Stimulated activated CD4-positive, alpha-beta T cell treated with anti-CD3 and anti-CD28 coated beads, Interleukin-12 subunit alpha, Interleukin-12 subunit beta, amount 100 ng/mL, for 24 hours (primary cell): ENCODE measurements at places on chromosomes 4 and X.

- DNase-seq, result no peak
Observed at GRCh38 chr4:30728311-30728710, 8.1 kb downstream of the PCDH7 start.

GRCh38 chr4:155769090-155769489 lies 10.3 kb downstream of the GUCY1B1 start:
- DNase-seq, result no peak

DNA sequence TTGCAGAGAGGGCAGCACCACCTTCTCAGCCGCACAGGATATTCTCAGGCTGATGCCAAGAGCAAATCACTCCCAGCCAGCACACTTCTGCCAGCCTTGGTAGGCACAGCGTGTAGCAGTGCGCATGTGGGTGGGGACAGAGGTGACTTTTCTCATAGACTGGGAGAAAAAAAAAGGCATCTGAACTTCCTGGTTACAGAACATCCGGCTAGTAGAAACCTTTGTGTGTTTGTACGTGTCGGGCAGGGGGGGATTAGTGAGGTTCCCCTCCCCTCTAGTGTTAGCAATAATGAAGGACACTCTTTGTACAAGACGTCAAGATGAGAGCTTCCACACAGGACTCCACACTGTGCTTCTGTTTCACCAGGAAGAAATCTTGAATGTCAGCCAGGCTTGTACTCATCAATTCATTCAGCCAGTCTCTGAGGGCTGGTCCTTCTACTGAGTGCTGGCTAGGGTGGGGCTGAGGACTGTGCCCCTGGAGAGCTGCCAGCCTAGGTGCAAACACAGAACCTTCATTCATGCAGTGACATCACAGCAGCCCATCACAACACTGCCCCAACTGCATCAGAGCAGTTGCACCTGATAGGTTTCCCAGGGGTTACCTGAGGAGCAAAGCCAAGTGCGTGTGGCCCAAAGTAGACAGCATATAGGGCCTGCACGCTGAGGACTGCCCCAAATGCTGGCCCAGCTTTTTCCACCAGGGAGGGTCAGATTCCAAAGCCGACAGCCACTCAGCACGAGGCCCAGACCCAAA lies 34.7 kb downstream of the SLC25A5 start:
- DNase-seq, result no peak

DNA sequence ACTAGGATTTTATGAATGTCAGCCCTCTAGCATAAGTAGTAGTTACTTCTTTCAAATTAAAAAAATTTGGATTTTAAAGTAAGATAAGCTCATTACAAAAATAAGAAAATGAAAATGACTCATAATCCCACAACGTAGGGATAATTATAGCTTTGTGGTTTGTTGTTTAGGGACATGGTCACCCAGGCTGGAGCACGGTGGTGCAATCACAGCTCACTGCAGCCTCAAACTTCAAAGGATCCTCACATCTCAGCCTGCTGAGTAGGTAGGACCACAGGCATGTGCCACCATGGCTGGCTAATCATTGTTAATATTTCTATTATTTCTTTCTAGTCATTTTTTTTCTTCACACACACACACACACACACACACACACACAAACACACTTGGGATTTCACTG lies 57.6 kb downstream of the PLAC1 start:
- no peak for DNase-seq

- no peak for DNase-seq
Observed at GRCh38 chr4:38621028-38621684, 42.8 kb upstream of the KLF3 start.

- DNase-seq, result no peak
Observed at GRCh38 chr4:18021470-18021719, 160 bp downstream of the LCORL start.

- DNase-seq, result no peak
Observed at GRCh38 chr4:181264893-181265292, 978.3 kb upstream of the TENM3 start.

- no peak for DNase-seq
Observed at GRCh38 chr4:164087733-164088132, 593.2 kb downstream of the TMA16 start.

DNA sequence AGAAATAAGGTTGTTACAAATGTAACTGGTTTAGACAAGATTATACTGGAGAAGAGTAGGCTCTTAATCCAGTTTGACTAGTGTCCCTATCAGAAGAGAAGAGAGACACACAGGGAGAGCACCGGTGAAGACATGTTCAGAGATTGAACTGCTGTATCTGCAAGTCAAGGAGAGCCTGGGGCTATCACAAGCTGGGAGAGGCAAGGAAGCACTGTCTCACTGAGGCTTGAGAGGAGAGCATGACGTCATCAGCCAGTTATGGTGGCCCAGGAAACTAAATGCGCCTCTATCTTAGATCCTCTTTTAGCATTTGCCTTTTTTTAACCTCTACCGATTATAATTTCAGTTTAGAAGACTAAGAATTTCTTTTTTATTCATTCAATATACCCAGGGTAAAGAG lies 583.4 kb downstream of the TRAM1L1 start:
- no peak for DNase-seq
